Activated naive CD8-positive, alpha-beta T cell treated with anti-CD3 and anti-CD28 coated beads, Interleukin-2, amount 50 U/mL, for 24 hours (primary cell): ENCODE measurements at places on chromosomes 3 and 15.

DNA sequence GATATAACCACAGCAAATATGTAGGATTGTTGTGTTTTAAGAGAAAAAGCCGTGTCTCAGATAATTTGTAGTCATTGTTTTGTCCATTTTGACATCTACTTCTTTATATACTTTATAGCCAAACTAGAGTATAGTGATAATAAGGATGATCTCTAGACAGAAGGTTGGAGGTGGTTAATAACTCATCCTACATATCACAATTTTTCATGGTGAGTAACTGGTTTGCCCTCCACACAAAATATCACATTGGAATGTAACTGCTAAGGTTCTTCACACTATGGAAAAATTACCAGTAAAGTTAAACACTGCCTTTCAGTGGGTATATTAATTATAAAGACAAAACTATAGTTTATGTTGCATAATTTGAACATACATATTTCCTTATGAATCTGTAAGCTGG, 380.7 kb downstream of the LPP start:
- DNase-seq: no peak

- DNase-seq: no peak
These were observed 24.9 kb upstream of the PLSCR1 start for GRCh38 chr3:146569314-146569713.

GRCh38 chr15:52368402-52368801, 72.8 kb upstream of the MYO5C start:
- no peak for DNase-seq

DNA sequence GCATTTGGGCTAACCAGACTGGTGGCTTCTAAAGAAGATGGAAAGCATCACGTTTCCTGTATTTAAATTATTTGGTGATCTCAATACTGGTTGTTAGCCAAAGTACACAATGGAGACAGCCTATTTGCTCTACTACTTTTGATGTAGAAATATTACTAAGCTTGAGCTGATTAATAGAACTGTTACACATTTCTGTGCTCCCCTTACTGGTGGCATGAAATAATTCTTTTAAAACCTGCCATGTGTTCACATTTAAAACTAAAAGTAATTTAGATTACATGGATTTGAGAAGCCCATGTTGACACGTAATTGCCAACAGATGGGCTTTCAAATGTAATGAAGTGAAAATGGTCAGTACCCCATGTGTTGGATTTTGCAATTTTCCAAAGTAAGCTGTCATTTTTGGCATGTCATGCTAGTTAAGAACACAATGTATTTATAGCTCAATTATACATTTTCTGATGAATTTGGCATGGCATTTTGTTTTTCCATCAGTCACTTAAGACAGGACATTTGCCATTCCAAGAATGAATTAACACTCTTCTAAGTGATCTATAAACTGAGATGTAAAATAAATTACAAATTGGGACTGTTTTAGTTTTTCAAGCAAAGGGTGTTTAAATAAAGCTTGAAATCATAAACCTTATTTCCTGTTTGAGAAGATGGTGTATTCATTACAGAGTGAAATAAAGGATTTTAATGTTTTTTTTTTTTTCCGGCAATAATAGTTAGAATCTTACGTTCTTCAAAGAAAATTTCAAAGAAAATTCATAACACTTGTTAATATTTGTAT, 10.8 kb upstream of the RARRES1 start:
- DNase-seq: no peak
